ENCODE measurements at places on chromosomes 11 and 22. TPM values are rescaled to one million over a fixed set of nuclear protein-coding genes. Genes with fewer than 3 reads are reported as not detected.
A peak's percentile ranks its signal among the peaks of the same experiment; 100 is the strongest.

DNA sequence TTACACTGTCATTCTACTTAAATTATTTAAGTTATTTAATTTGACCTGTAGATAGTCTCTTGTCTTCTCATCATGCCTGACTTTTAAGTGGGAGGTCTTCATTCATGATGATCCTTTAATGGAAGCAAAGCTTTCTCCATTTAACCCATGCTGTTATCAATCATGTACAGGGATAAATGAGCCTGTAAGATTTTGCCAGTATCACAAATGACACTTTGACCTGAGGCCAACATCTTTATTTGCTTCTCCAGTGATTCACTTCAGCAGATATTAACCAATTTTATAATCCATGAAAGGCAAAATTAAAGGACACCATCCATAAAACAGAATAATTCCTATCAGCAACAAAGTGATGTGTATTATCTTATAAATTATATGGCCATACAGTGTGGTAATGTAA, 7.7 kb downstream of the CCDC73 start:
- H3K4me3 ChIP-seq, result no peak overlapping the region
- no peaks in the 10 kb centered on the region for H3K36me3 ChIP-seq
- H3K4me1 ChIP-seq, result no peaks in the 10 kb centered on the region
- DNase-seq, result no peak

DNA sequence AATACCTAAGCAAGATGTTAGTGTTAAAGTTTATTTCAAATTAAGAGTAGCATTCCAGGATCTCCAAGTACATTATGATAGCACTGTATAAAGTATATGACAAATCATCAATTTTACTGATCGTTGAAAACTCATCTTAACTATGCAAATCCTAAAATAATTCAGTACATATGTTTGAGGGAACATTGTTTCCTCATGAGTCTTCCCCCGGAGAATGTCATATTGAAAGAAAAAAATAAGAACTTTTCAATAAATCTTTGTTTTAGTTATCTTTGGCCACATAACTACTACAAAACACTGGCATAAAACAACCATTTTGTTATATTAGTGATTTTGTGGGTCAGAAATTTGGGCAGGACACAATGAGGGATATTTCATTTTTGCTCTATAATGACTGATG, 135.4 kb downstream of the METTL15 start:
- H3K36me3 ChIP-seq, result peaks cover 16% of the 10 kb centered on the region
- H3K4me3 ChIP-seq, result no peak overlapping the region

DNA sequence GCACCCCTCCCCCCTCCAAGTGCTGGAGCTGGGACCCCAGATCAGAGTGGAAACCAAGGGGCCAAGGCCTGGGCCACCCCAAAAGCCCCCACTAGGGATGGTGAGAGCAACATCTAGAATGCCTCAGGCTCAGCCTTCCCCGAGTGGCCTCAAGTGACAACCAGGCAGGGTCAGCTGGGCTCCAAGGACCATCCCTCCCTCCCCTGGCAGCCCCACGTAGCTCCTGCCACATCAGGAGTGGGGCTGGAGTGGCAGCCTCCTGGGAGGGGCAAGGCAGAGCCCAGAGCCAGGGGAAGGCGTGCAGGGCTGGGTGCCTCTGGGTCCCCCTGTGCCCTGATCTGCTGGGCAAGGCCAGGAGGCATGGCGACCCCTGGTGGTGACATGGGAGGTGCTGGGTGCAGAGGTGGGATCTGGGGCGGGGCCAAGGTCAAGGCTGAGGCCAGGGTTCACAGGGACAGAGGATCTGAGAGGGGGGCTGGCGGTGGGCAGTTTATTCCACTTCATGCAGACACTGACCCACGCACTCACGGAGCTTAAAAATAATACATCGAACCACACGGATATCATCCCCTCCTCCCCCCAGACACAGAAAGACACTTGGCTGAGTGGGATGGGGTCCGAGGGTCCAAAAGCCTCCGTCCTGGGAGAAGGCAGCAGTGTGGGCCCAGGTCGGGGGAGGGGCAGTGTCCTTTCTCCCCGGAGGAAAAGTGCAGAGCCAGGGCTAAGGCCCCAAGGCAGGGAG, 15.8 kb upstream of the EHD1 start:
- no peaks in the 10 kb centered on the region for H3K27me3 ChIP-seq
- H3K27ac ChIP-seq, result peak overlapping the region; percentile 54
- H3K4me1 ChIP-seq, result peaks cover 3% of the 10 kb centered on the region
- H3K4me3 ChIP-seq, result no peak overlapping the region
- DNase-seq, result peak; percentile 95

- H3K27ac ChIP-seq, result no peak overlapping the region
- no peak for DNase-seq
- no peaks in the 10 kb centered on the region for H3K4me1 ChIP-seq
Observed at GRCh38 chr11:13065200-13065787, 56.2 kb downstream of the RASSF10 start.

DNA sequence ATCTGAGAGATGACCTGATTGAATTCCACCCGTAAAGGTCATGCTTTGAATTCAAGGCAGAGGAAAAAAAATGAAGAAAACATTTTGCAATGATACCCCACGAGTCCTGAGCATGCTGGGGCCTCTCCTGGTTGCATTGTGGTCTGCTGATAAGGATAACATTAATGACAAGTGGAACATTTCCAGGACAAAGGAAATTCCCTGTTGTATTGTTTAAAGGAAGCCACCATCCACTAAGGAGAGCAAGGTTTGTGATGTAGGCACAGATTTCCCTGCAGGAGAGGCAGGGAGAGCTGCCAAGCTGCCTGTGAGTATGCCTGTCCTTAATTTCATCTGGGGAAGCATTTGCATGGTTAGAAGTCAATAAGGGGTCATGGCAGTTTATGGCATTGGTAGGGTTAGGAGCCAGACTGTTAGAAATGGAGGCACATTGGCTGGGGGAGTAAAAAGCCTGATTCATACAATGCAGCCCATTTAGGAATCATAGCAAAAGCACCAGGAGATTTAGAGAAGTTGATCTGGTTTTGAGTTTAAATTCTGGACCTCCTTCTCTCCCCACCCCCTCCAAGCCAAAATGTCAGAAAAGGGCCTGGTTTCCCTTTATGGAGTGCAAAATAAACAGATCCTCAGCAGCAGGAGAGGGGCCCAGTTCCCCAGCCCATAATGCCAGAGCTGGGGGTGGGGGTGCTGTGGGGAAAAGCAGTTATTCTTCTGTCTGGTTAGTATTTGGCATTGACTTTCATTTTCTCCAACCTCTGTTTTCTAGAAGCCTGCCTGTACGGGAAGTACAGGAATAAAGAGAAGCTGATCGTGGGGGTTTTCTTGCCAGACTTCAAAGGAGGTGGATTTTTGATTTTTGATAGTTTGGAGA, 22.1 kb downstream of the FLI1 start:
- H3K27me3 ChIP-seq, result no peaks in the 10 kb centered on the region
- peak overlapping the region; percentile 96 for H3K27ac ChIP-seq
- peaks cover 82% of the 10 kb centered on the region for H3K4me1 ChIP-seq
- peaks cover 35% of the 10 kb centered on the region for H3K36me3 ChIP-seq
- no peak for DNase-seq

- no peaks in the 10 kb centered on the region for H3K27me3 ChIP-seq
- no peak for DNase-seq
- peaks cover 9% of the 10 kb centered on the region for H3K4me1 ChIP-seq
- H3K36me3 ChIP-seq, result peaks cover 10% of the 10 kb centered on the region
- no peak overlapping the region for H3K4me3 ChIP-seq
Observed at GRCh38 chr11:104772806-104773241, 125.4 kb downstream of the CASP12 start.

DNA sequence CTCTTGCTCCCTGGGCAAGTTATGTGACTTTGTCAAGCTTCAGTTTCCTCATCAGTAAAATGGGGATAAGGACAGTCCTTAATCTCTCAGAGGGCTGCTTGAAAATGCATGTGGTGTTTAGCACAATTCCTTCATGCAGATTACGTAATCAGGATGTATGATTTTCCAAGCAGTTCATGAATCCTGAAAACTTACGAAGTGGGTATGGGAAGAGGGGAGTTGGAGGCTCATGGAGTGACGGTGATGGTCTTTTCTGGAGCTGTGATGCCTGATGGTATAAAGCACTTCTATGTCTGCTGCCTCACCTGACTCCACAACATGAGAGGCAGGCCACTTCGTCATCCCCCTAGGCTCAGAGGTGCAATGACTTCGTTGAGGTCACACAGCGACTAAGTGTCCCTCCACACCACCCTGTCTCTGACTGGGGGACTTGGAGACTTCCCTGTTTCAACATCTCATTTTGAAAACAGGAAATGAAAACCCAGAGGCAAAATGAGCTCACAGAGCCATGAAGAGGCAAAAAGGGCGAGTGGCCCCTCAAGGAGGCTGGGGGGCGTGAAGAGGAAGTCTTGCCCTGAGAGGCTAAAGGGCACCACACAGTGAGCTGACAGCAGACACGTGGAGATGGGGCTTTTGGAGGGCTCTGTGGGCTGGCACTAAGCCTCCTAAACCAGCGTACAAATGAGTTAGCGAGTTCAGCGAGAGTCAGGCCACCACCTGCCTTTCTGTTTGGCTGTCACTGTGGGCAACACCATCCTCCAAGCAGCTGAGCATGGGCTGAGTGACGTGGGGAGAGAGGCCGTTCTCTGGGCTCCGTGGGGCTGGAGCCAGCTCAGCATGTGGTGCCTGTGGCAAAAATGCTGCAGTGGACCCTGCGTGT, 10.1 kb downstream of the MCM5 start:
- H3K27me3 ChIP-seq, result no peaks in the 10 kb centered on the region
- H3K4me3 ChIP-seq, result no peak overlapping the region

- H3K4me3 ChIP-seq, result no peak overlapping the region
- no peaks in the 10 kb centered on the region for H3K36me3 ChIP-seq
- H3K27me3 ChIP-seq, result peaks cover 25% of the 10 kb centered on the region
- DNase-seq, result no peak
Observed at GRCh38 chr11:18144243-18144642, 11.9 kb downstream of the MRGPRX3 start.

- peak overlapping the region; percentile 90 for H3K27ac ChIP-seq
- H3K4me1 ChIP-seq, result peaks cover 24% of the 10 kb centered on the region
- peaks cover 6% of the 10 kb centered on the region for H3K36me3 ChIP-seq
- H3K27me3 ChIP-seq, result no peaks in the 10 kb centered on the region
- H3K4me3 ChIP-seq, result peak overlapping the region; percentile 87
Observed at GRCh38 chr22:31210556-31211421, 1.3 kb upstream of the LIMK2 start.

GRCh38 chr22:37681556-37682049, 4.5 kb upstream of the NOL12 start:
- peak; percentile 75 for DNase-seq
- H3K4me3 ChIP-seq, result no peak overlapping the region
- H3K27ac ChIP-seq, result peak overlapping the region; percentile 71
- H3K36me3 ChIP-seq, result peaks cover 10% of the 10 kb centered on the region

DNA sequence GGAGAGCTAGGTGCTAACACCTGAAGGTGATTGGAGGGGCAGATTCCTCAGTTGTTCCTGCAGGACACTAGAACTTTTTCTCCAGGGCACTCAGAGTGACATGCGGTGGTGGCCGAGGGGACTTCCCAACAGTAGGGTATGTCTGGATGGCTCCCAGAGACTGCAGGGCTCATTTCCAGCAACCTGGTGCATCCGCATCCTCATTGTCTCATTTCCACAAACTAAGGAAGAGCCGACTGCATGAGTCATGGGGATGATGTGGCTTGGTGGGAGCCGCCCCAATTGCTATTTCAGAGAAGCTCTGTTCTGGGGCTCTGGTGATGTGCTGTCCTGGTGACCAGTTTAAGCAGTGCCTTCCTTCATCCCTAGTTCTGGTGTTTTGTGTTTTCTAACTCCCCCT, 2.8 kb upstream of the ROBO4 start:
- H3K36me3 ChIP-seq, result no peaks in the 10 kb centered on the region
- peaks cover 41% of the 10 kb centered on the region for H3K27me3 ChIP-seq
- peaks cover 8% of the 10 kb centered on the region for H3K4me1 ChIP-seq
- no peak overlapping the region for H3K4me3 ChIP-seq

DNA sequence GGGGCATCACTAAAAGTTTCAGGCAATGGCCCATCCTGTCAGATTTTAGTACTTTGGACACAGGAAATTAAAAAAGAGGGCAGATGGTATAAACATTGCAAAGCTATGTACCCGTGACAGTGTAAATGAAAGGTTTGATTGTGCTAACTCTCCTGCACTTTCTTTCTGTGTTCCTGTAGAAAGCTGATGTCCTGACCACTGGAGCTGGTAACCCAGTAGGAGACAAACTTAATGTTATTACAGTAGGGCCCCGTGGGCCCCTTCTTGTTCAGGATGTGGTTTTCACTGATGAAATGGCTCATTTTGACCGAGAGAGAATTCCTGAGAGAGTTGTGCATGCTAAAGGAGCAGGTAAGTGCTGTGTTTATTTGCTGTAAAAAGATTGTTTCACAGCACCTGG, 10.3 kb downstream of the CAT start:
- H3K4me3 ChIP-seq, result peak overlapping the region; percentile 46
- H3K36me3 ChIP-seq, result peaks cover 22% of the 10 kb centered on the region
- peaks cover 15% of the 10 kb centered on the region for H3K4me1 ChIP-seq
- H3K27ac ChIP-seq, result peak overlapping the region; percentile 60

DNA sequence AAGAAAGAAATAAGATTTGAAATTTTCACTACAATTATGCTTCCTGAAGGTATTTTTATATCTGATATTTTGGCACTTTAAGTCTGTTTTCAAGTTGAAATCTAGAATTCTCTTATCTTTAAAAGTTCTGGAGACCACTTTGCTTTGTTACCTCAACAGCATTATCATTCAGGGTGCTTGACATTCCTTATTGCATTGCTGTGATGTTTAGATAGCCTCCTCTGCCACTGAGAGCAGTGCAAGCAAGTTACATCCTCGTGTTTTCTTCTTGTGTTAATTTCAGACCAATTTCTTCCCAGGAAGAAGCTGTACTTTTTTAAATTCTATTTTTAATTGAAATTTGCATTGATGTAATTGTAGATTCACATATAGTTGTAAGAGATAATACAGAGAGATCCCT, 333.9 kb upstream of the KIRREL3 start:
- H3K36me3 ChIP-seq, result no peaks in the 10 kb centered on the region
- no peaks in the 10 kb centered on the region for H3K4me1 ChIP-seq
- H3K27me3 ChIP-seq, result no peaks in the 10 kb centered on the region
- no peak overlapping the region for H3K27ac ChIP-seq

DNA sequence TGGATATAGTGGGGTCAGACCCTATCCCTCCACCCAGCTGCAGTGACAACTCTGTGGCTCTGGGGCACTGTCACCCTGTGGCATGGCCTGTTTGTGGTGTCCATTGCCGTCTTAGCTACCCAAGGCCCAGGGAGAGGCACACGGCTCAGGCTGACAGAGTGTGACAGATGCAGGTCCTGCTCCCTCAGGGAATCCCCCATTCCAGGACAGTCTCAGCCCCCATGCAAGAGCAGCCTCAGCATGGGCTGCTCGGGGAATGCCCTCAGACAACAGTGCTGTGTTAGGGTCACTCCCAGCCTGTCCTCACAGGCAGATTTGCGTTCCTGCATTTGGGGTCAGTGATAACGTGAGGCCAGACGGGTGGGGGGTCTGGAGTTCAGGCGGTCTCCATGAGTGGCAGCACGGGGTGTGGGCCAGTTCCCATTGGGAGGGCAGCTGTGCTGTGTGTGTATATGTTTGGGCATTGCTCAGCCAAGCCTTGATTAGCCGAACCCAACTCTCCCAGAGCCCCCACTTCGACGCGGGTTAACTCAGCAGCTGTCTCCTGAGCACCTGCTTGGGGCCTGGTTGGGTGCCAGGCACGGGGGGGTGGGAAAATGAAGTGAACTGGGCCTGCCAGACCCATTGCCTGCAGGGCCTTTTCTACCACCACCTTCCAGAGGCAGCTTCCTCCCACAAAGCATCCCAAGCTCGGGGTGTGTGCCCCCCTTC, 5.3 kb upstream of the KCNQ1OT1 start:
- DNase-seq, result no peak
- H3K27me3 ChIP-seq, result no peaks in the 10 kb centered on the region
- no peak overlapping the region for H3K27ac ChIP-seq
- peaks cover 6% of the 10 kb centered on the region for H3K36me3 ChIP-seq
- H3K4me1 ChIP-seq, result peaks cover 5% of the 10 kb centered on the region
- H3K4me3 ChIP-seq, result no peak overlapping the region

CSNK2A3 gene
- 1.2 TPM for total RNA-seq

SAAL1 gene
- 27.0 TPM for total RNA-seq

GAB4 gene
- total RNA-seq, result not detected

NF2 gene
- 43.4 TPM for total RNA-seq

CALCB gene
- total RNA-seq, result 1.00 TPM

Data from activated naive CD8-positive, alpha-beta T cell treated with anti-CD3 and anti-CD28 coated beads, Interleukin-2, amount 10 ng/mL, durations not matched to agents 7 days and 5 days (primary cell).